ENCODE measurements at places on chromosomes 7 and 10. TPM values are rescaled to one million over a fixed set of nuclear protein-coding genes. Genes with fewer than 3 reads are reported as not detected.

DNA sequence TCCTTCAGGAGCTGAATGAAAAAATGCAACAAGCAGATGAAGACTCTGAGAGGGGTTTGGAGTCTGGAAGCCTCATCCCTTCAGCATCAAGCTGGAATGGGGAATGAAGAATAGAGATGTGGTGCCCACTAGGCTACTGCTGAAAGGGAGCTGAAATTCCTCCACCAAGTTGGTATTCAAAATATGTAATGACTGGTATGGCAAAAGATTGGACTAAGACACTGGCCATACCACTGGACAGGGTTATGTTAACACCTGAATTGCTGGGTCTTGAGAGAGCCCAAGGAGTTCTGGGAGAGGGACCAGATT lies 5.4 kb downstream of the IFIT2 start:
- DNase-seq, result no peak

DNA sequence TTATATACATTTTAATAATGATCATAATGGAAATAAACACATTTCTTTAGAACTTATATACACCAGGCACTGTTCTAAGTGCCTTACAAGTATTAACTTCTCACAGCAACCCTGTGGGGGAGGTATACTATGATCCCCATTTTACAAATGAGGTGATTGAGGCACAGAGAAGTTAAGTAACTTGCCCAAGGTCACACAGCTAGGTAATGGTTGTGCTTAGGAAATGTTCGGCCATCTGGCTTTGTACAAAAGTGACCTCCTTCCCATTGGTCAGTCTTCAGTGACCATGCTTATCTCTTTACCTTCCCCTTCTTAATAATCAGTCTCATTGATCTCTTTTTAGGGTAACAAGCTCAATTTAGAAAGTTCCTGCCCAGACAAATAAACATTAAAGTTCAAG lies 158.8 kb downstream of the KIAA1217 start:
- no peak for DNase-seq

DNA sequence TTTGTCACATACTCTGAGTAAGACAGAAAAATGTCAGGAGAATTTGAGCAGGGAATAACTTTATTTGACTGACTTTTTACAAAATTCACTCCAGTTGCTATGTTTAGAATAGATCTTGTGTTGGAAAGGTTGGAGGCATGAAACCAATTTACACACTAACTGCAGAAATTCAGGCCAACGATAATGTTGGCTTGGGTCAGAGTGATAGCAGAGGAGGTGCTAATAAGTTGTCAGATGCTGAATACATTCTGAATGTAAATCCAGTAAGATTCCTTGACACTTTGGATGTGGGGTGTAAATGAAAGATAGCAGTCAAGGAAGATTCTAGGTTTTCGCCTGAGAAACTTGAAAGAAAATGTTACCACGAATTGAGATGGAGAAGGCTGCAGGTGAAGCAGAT lies 502.5 kb upstream of the GHITM start:
- no peak for DNase-seq

Gene INSIG1
- 164 TPM for total RNA-seq

Gene WNT16
- total RNA-seq, result not detected

GRCh38 chr10:72264536-72264935 lies 9.2 kb upstream of the DDIT4 start:
- DNase-seq, result no peak

- no peak for DNase-seq
These were observed 218.2 kb downstream of the ZNF248 start for GRCh38 chr10:37639200-37639599.

Gene ASB13
- total RNA-seq, result 8.0 TPM

DNA sequence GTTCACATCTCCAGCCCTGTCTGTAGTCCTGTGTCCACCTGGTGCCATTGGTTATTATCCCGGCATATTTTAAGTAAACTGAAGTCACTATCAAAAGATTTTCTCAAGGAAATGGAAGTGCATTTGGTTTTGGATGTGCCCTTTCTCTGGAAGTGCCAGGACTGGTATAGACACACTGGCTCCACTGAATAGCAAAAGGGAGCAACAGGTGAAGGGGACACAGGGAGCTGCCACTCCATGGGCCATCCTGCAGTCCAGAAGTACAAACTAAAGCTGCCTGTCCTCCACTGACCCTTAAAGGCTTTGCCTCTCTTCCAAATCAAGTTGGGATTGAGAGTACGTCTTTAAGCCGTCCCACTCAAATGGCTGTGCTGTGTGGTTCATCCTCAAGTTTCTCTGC lies 62.7 kb downstream of the NOC3L start:
- no peak for DNase-seq

Gene TMEM236
- 0.06 TPM for total RNA-seq

Gene SPDYE9
- total RNA-seq, result not detected

Gene GPER1
- total RNA-seq, result not detected

DNA sequence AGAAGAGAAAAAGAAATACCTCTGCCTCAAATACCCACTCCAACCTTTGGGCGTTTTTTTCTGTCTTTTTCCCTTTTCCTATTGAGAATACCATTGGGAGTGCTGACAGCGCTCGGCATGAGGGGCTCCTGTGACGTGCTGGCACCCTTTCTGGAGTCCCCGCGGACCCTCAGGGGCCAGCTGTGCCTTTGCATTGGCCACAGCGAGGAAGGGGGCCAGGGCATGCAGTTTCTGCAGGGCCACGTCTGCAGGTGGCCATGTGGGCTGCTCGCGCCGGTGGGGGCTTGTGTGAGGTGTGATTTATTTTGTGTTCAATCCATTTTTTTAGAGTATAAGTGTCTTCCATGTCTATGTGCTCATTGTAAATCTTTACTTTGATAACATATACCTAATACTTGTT lies 57.4 kb downstream of the INPP5A start:
- no peak for DNase-seq

DNA sequence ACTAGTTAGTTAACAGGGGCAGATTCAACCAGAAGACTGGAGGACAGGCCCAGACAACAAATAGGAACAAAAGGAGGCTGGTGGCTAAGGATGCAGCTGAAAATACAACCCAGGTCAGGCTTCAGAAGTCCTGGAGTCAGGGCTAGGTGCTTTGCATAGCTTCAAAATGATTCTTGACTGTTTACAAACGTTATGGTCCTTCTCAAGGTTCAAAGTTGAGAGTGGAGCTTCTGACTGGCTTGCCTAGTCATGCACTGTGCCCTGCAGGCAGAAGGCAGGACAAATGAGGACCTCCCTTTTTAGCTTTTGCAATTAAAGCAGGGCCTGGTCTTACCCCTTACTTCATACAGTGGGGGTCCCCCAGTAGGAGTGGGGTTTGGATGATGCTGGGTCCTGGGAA lies 4.4 kb upstream of the CDH23 start:
- peak; percentile 7 for DNase-seq

Gene NPFFR1
- not detected for total RNA-seq

- DNase-seq, result no peak
These were observed 41.5 kb downstream of the CFAP43 start for GRCh38 chr10:104190695-104191094.

DNA sequence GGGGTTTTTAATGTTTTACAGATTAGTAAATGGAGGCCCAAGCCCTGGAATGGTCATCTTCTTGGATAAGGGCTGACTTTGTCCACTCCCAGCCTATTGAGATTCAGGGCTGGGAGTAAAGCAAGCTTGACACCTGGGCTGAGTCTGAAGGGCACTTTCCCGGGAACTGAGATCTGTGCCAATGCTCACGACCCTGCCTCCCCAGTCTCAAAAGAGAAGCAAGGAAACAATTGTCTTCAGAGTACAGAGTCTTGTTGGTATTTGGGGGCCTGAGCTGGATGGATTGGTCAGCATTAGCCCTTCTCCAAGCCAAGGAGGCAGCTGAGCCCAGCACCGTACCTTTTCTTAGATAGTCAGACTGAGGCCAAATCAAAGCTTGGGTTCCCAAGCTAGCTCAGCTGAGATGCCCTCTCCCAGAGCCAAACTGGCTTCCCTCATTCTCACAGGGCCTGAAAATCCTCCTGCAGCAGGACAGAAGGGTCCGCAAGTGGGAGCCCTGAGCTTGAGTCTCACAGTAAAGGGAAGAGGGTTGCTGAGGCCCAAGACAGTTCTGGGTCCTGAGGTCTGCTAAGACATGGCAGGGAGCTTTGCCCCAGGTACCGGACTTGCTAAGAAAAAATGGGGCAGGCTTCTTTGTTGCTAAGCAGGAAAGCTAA lies 3.7 kb downstream of the DDIT4 start:
- DNase-seq, result no peak

DNA sequence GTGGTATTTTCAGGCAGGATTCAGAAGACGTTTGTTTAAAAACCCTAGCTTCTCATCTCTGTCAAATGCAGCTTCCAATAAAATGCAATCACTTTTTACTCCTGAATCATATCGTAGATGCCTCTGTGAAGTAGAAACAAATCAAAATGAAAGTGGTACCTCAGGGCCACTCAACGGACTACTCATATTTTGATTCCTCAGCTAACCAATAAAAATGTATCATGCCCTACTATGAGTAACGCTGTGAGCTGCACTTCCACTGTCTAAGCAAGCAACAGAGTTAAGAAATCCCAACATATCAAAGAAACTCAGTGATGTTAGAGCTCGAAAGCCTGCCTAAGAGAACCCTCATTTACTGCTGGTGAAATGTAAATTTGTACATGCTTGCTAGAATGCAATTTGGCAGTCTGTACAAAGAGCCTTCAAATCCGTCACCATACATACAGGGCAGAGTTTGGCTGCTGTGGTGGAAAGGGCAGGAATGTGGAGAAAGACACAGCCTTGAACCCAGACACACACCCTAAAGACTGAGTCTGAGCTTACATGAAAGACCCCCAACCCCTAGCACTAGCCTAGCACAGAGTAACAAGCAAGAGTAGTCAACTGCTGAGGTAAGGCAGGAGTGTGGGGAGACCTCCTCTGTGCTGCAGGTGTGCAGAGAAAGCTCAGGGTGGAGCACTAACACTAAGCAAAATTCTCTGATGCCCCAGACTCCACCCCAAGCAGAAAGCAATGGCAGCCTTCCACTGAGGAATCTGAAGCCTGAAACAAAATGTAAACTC lies 151.5 kb downstream of the ANK3 start:
- DNase-seq, result peak; percentile 54

Gene SLC26A5
- total RNA-seq, result not detected

DNA sequence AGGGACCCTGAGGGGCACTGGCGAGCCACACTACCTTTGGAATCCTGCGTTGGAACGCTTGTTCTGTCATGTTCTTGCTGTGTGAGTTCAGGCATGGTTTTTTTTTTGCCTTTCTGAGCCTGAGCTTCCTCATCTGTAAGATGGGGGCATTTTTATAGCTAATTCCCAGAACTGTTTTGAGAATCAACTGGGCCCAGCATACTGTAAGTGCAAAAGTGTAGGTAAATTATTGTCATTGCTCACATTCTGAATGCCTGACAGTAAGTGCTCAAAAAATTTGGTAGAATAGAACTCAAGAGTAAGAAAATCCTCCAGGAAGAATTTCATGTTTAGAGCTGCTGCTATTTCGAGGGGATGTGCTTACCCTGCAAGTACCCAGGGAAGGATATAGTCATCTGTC lies 22.2 kb downstream of the SLC25A28 start:
- DNase-seq, result no peak

GRCh38 chr10:110691139-110691538 lies 47.0 kb downstream of the RBM20 start:
- DNase-seq, result no peak

GRCh38 chr7:50475340-50475739 lies 25.2 kb upstream of the FIGNL1 start:
- no peak for DNase-seq

DNA sequence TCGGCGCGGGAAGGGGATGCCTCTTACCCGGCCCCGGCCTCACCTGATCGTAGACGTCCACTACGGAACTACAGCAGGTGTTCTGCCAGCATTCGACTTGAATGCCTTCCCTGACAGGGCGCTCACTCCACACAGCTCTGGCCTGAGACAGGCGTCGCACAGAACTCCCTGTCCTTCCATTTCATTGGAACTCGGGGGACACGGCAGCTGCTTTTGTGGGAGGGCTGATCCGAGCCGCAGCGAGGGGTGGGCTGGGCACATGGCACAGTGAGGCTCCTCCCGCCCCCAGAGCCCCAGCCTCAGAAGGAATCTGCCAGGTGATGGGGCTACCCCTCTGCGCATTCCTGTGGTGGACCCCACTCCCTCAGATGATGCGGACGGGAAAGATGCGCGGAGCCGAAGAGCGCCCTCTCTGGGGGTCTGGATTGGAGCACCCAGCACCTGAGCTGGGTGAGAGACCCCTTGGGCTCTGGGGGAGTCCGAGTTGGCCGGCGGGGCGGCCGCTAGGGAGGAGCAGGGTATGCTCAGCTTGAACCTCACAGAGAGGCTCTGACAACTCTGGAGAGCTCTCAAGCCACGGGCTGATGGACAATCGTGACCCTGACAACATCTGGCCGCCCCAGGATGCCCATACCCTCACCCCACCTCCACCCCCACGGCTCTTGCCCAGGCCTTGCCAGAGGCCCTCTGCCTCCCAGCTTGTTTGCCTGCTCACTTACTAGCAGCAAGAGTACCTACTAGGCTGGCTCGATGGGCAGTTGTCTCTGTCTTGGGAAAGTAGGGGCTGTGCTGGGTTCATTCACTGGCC lies 36.6 kb downstream of the RASGEF1A start:
- DNase-seq, result peak; percentile 40

Gene SMKR1
- total RNA-seq, result 5.3 TPM

Gene PNLIPRP3
- total RNA-seq, result not detected

All from activated CD8-positive, alpha-beta memory T cell treated with anti-CD3 and anti-CD28 coated beads, Interleukin-2, amount 10 ng/mL, durations not matched to agents 7 days and 5 days (primary cell).